ENCODE measurements at places on chromosomes 3 and 15.

- DNase-seq: no peak
Observed at GRCh38 chr3:54374214-54374852, 252.0 kb downstream of the CACNA2D3 start.

GRCh38 chr3:62926494-62926893 is 51.3 kb upstream of the CADPS start:
- DNase-seq: no peak

DNA sequence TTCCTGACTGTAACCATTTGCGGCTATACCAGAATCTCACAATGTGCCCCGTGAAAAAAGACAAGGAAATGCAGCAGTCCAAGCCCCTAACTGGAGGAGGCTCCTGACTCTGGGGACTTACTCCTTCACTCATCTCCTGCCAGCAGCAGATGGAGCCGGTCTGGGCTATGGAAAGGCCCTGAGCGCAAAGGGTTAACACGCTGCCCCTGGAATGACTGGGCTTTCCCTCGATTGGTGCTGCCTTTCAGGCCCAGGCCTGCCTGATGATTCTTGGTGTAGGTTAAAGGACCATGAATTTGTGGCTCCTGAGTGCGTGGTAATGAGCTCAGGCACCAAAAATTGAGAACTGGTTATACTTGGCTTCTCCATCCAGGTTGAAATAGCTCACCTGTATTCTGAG is 42.3 kb upstream of the GALNT15 start:
- no peak for DNase-seq

- no peak for DNase-seq
Observed at GRCh38 chr3:59566481-59566975, 516.7 kb upstream of the CFAP20DC start.

- DNase-seq: no peak
Observed at GRCh38 chr15:98937413-98938104, 70.0 kb downstream of the PGPEP1L start.

GRCh38 chr3:58989955-58990354 is 59.9 kb downstream of the CFAP20DC start:
- no peak for DNase-seq

- no peak for DNase-seq
Observed at GRCh38 chr15:85854345-85855097, 59.8 kb upstream of the KLHL25 start.

- DNase-seq: no peak
Observed at GRCh38 chr3:66517241-66517640, 16.4 kb upstream of the LRIG1 start.

- no peak for DNase-seq
Observed at GRCh38 chr15:40844696-40845030, 815 bp downstream of the SPINT1 start.

DNA sequence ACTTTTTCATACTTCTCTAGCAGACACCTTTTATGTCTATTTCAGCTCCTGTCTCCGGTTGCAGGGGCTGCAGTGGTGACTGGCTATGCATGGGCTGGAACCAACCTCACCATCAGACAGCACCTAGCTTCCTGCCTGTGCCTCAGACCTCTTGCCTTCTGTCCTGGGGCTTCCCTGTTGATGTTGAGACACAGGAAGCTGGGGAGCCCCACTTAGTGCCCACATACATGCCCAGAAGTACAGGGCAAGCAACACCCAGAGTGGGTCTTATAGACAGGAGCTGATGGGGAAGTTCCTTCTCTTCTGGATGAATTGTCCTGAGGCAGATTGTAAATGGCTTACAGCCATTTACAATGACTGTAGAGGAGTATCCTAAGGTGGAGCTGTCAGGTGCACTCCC is 65.3 kb upstream of the SIAH2 start:
- no peak for DNase-seq

DNA sequence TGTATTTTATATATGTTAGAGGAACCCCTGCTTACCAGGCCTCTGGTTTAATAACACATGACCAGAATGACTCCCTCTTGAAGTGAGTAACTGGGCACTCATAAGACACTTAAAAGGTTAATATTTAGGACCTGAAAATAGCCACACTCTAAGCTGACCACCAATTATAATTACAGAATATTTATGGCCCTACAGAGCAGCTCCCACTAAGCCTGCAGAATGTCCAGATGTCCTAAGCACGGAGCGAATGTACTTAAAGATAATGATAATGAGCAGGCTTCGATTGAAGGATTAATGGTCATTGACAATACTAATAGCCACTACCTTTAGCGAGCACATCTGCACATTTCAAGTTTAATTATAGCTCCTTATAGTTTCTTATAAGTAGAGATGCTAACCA is 22.8 kb upstream of the KCTD6 start:
- DNase-seq: no peak

DNA sequence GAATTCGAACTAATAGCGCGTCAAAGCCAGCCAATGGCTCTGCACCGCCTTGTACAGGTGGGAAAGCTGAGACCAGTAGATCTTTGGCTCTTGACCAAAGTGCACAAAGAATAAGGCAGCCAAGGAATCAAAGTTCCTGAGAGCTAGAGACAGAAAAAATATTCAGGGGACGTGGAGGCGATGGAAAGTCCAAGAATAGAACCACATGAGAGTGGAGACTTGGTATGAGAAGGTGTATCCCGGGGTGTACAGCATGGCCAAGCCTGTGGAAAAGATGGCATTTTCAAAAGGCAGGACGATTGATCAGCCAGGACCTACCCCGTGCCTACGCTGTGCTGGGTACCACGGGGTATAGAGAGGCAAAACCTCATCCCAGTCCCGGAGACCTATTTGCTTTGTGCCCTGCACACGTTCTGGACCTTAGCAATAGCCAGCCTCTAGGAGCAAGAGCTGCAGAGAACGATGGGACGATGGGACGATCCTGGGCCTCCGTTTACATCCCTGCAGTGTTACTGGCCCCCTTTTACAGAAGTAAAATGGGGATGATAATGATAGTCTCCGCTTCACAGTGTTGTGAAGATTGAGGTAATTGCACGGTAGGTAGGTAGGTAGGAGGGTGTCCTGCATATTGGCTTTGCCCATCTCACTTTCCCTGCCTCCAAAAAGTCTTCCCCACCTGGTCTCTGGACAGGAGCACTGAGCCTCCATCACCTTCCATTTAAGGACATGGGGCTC is 583 bp upstream of the RBSN start:
- no peak for DNase-seq

DNA sequence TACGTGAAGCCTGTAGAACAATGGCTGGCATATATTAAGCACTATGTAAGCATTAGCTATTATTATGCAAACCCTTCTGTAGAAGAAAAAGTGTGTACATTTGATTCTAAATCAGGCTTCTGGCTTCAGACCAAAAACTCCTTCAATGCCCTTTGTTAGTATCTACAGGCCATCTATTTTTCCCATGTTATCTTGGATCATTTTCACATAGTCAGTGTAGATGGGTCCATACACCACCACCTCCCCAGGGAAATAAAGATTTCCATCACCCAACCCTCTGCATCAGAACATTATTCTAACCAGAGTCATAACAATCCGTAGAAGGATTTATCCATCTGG is 8.0 kb upstream of the KLHL6 start:
- no peak for DNase-seq

GRCh38 chr3:22893644-22894325 is 309.3 kb upstream of the UBE2E2 start:
- no peak for DNase-seq

DNA sequence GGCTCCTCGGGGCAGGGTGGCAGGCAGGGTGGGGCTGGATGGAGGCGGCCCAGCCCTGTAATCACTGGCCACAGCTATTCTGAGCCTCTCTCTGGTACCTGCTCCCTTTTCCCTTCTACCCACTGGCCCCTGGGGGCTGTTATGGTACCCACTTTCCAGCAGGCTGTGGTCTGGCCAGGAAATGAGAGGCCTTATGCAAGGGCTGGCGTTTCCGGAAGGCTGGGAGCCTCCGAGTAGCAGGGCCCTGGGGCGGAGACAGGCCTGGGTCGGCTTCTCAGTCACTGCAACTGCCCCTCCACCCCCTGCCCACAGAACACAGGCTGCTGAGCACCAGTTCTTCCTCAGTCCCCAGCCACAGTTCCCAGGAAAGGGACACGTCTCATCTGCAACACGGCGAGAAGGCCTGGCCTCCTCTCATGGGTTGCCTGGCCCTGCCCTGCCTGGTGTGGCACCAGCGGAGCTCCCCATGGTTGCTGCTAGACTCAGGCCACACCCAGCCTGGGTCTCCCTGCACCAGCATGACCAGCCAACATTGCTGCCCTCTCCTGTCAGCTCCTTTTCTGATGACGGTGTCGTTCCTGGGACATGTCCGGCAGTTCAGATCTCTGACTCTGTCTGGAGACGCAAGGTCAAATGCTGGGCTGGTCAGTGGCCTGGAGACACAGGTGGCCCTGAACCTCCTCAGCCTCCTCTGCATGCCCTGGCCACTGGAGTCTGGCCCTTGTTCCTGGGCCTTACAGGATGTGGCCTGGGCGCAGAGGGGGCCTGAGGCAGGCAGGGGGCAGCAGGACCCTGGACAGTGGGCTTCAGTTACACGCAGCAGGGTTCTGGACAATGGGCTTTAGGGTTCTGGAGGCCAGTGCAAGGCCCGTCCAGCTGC is 6.5 kb downstream of the CHST13 start:
- no peak for DNase-seq

- DNase-seq: no peak
Observed at GRCh38 chr3:184647405-184647936, 64.4 kb downstream of the MAGEF1 start.

DNA sequence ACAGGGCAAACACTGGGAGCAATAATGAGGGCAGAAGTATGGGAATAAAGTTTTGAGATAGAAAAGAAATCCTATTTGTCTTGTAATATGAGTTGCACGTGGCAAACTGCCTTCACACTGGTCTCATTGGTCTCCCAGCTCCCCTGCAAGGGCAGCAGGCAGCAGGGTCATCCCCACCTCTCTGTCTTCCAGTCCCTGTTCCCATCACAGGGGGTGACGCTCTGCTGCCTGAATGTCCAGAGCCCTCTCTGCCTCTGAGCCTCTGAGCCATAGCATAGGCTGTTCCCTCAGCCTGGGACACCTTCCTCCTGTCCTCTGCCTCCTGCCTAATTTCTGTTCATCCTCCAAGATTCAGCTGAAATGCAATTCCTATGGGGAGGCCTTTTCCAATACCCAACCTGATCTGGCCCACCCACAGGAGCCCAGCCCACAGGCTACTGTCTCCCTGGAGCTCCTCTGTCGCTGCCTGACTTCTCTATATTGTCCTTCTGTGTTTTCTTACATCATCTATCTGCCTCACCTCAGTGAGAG is 12.1 kb upstream of the SKOR1 start:
- DNase-seq: no peak

GRCh38 chr3:119409844-119410243 is 53.6 kb downstream of the TMEM39A start:
- no peak for DNase-seq

GRCh38 chr3:129065720-129066073 is 5.1 kb downstream of the GP9 start:
- DNase-seq: no peak

GRCh38 chr3:22318325-22318724 is 567.3 kb upstream of the ZNF385D start:
- no peak for DNase-seq

- no peak for DNase-seq
Observed at GRCh38 chr3:80142714-80143113, 374.9 kb upstream of the ROBO1 start.

DNA sequence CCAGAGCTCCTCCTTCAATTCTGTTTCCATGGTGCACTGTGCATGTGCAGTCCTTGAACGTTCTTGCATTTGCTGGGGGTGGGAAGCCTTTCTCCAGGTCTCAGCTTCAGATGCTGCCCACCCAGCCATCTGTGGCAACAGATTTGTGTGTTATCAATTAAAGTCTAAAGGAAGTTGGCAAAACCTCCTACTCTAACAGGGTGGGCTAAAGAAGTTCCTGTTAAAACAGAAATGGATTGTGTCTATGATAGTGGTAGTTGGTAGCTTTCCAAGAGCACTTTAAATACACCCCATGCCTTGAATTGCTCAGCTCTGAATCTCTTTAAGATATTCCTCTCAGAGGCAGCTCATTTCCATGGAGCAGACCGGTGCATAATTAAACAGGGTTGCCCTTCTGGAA is 488.0 kb upstream of the SUCLG2 start:
- DNase-seq: no peak

Data from stimulated activated CD4-positive, alpha-beta T cell treated with anti-CD3 and anti-CD28 coated beads, Interleukin-1b, Interleukin-23, amount 100 ng/mL, for 1 hour (primary cell).